NCI-H774 (cell line): ENCODE measurements at places on chromosomes 4 and X.

GRCh38 chrX:25181775-25182174, 166.0 kb upstream of the ARX start:
- DNase-seq: no peak

DNA sequence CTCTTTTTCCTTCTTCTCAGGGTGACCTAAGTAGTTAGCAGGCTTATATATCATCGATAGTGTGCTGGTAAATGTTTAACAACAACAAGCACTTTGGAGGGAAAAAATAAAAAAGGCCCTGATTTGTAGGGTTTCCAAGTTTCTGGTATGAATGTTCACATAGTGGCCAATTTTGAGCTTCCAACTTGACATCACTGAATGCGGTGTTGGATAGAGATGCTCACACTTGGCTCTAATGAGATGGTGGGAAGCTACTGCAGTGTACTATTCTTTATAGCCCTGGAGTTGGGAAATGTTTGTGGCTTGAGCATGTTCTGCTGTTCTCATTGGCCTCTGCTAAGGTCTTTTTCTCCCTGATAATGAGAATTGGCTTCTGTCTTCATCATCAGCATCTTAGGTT, 875.3 kb downstream of the PCDH7 start:
- no peak for DNase-seq

DNA sequence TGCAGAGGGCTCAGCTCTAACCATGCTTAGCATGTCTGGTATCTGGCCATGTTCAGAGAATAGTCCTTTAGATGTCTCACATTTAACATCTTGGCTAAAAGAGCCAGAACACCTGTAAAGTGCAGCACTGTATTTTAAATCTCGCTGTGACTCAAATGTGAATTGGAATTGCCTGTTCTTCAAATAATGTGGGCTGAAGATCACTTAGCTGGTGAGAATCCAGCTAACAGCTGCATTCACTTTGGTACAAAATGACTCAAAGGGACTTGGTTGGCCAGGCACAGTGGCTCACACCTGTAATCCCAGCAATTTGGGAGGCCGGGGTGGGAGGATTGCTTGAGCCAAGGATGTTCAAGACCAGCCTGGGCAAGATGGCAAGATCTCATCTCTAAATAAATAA, 63.5 kb upstream of the PLAC8 start:
- DNase-seq: no peak

DNA sequence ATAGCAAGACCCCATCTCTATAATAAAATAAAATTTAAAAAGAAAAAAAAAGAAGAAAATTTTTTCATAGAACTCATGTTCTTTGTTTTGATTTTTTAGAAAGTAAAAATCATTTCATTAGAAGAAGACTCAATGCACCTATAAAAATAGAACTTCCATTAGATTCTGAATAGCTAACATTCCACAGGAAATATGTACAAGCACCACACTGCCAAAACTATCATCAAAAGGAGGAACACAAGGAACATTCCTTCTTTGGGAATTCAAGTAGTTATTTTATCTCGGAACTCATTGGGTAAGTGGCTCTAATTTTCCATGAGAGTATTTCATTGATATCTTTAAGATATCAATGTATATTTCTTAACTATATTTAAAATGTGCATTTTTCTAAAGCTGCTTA, 157.6 kb downstream of the CAMK2D start:
- no peak for DNase-seq
